ENCODE measurements at places on chromosomes 16 and 17.

DNA sequence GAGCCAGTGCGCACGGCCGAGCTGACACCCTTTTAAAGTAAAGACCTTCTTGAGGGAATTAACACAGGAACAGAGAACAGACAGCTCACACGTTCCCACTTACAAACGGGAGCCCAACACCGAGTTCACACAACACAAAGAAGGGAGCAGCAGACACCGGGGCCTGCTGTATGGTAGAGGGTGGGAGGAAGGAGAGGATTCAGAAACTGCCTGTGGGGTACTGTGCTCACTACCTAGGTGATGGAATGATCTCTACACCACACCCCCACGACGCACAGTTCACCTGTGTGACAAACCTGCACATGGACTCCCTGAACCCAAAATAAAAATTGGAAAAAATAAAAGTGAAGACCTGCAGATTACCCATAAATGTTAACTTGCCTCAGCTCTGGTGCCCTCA lies 32.5 kb downstream of the TMC6 start:
- no peak for DNase-seq

DNA sequence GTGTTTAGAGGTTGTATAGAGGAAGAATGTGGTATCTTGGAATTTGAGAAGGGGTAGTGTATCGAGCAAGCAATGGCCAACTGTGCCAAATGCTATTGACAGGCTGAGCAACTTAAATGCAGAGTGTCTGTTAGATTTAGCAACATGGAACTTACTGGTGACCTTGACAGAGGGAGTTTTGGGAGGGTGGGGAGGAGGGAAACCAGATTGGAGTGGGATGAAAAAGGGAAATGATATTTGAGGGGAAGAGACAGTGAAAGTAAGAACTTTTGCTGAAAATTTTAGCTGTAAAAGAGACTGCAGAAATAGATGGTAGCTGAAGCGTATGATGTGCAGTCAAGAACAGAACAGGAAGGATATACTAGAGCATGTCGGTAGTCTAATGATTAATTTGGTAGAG lies 1.1 kb downstream of the LRRC36 start:
- no peak for DNase-seq

DNA sequence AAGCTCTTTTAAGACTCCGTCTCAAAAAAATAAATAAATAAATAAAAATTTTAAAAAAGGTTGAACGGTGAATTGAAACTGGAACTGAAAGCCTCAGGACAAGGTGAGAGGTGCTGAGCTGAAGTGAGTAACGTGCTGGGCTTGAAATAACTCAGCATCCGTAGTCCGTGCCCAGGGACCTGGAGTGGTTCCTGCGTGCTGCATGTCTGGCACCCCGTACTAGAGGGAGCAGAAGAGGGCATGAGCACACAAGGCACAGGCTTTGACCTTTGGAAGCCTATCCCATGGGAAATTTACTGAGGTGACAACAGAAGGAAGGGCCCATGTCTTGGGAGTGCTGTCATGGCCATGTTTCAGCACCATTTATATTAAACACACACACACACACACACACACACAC lies 4.5 kb upstream of the MEIOB start:
- no peak for DNase-seq

DNA sequence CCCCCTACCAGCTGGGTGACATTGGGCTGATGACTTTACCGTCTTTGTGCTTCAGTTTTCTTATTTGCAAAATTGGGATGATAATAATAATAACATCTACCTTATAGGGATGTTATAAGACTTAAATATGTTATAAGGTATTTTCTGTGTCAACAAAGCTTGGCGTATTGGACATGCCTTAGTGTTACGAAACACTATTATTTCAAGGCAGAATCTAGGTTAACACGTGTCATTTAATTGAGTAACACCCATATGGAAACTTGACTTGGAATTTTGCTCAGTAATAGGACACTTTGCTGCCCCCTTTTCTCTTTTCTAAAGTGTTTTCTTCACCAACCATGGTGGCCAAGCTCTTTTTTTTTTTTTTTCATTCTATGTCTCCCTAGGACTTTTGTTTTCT lies 294.2 kb upstream of the SALL1 start:
- no peak for DNase-seq

- peak; percentile 88 for DNase-seq
These were observed 1.0 kb upstream of the ANKRD40CL start for GRCh38 chr17:50768346-50768761.

- DNase-seq, result peak; percentile 98
These were observed at the start of the genes POLR3K and SNRNP25 for GRCh38 chr16:53346-54236. Gene POLR3K (minus strand): TSS chr16:53608. CDS start chr16:53586, 22 bp downstream. Gene SNRNP25 (plus strand): TSS chr16:53828. CDS start chr16:54017, 189 bp downstream.

DNA sequence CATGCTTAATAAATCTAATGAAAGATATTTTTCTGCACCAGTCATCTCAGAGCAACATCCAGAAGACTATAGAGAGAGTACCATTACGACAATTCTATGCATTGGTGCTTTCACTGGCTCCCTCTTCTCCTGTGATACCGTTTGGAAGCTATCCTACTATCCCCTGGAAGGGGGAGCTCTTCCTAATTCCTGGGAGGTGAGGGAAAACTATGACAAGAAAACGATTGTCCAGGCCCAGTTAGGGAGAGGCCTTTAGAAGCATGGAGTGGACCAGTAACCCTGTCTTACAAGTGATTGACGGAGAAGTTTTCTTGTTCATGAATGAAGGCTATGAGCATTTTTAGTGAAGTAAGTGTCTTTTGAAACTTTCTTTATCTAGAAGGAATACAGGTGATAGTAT lies 150.2 kb downstream of the TANC2 start:
- no peak for DNase-seq

- no peak for DNase-seq
These were observed 557.7 kb upstream of the CDH5 start for GRCh38 chr16:65808790-65809189.

DNA sequence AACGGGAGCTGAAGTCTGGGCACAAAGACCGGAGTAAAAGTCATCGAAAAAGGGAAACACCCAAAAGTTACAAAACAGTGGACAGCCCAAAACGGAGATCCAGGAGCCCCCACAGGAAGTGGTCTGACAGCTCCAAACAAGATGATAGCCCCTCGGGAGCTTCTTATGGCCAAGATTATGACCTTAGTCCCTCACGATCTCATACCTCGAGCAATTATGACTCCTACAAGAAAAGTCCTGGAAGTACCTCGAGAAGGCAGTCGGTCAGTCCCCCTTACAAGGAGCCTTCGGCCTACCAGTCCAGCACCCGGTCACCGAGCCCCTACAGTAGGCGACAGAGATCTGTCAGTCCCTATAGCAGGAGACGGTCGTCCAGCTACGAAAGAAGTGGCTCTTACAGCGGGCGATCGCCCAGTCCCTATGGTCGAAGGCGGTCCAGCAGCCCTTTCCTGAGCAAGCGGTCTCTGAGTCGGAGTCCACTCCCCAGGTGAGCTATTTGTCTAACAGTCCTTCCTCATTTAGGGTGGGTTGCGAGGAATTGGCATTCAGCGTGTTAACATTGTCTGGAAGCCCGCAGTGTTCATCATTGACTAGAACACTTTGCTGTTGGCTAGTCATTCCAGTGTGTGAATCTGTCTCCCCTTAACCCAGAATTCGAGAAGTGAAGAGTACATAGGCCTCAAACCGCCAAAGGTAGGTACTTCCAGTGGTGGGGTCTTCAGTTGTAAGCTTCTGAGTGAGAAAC lies 1.5 kb downstream of the CDK12 start:
- DNase-seq, result peak; percentile 31

DNA sequence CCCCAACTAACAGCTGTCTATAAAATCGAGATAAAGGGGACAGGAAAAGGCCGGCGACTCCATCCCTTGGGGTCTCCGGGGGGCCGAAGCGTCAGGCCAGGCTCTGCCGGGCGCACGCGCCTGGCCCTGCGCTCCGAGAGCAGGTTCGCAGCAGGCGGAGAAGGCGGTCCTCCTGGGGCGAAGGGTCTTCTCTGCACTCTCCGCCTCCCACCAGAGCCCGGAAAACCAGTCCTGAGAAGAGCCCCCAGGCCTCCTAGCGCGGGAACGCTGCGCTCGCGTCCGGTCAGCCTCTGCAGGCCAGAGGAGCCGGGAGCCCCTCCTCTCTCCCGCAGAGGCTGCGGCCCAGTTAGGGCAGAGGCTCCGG lies 5.1 kb downstream of the FOXF1 start:
- DNase-seq, result no peak

GRCh38 chr17:59827721-59828477 lies 64.8 kb downstream of the TUBD1 start:
- DNase-seq, result no peak

GRCh38 chr17:66803474-66803951 lies 31.4 kb upstream of the CACNG5 start:
- no peak for DNase-seq

DNA sequence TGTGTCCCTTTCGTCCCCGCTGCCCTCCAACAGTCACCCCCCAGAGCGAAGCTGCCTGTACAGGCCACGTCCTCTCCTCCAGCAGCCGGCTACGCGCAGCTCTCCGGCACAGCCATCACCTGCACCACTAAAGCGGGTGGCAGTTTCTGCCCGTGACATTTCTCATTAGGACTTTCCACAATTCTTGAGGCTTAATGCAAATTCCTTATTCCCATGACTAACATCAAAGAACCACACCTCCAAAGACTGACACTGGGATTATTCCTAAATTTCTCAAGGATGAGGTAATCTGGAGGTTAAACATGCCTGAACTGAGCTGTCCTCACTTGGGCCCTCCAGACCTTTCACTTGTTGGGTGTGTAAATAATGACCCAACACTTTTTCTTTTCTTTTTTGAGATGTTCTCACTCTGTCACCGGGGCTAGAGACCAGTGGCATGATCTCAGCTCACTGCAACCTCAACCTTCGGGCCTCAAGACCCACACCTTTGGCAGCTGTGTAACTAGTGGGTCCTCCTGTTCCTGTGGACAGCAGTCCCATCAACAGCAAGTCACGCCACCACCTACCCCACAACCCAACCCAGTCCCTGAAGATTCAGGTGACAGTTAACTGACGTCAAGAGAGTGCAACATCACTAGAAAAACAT lies 11.7 kb downstream of the ANKRD11 start:
- no peak for DNase-seq

- no peak for DNase-seq
These were observed 191.4 kb downstream of the ZNF423 start for GRCh38 chr16:49664221-49665215.

DNA sequence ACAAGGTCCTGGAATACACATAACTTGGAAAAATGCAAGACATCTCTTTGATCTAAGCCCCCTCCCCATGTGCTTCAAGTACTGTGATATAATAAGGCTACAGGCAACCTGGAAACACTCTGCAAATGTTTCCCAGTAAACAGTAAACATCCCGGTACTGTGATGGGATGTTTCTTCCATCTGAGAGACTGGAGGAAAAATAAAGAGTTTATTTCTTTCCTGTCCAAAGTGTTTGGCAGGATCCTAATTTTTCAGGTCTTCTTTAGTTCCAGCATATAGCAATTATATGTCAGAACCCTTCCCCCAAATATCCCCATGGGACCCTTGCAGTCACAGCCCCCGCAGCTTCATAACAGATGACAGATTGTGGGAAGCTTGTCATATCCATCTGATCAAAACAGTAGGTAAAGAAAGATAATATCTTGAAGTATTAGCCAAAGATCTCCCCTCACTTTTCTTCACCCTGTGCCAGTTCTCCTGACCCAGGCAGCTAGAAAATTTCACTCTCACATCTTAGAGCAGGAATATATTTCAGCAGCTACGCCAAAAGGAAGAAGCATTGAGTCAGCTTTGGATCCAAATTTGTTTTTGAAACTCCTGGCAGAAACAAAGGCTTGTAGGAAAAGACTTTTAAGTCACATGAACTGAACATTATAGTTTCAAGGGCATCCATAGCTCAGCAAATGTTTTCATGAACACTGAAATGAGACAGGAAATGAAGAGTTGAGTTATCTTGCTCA lies 141.3 kb downstream of the HS3ST3A1 start:
- DNase-seq, result no peak

- no peak for DNase-seq
These were observed 76.7 kb downstream of the RTN4RL1 start for GRCh38 chr17:1948517-1948825.

GRCh38 chr16:17389384-17389783 lies 81.4 kb downstream of the XYLT1 start:
- DNase-seq, result no peak

DNA sequence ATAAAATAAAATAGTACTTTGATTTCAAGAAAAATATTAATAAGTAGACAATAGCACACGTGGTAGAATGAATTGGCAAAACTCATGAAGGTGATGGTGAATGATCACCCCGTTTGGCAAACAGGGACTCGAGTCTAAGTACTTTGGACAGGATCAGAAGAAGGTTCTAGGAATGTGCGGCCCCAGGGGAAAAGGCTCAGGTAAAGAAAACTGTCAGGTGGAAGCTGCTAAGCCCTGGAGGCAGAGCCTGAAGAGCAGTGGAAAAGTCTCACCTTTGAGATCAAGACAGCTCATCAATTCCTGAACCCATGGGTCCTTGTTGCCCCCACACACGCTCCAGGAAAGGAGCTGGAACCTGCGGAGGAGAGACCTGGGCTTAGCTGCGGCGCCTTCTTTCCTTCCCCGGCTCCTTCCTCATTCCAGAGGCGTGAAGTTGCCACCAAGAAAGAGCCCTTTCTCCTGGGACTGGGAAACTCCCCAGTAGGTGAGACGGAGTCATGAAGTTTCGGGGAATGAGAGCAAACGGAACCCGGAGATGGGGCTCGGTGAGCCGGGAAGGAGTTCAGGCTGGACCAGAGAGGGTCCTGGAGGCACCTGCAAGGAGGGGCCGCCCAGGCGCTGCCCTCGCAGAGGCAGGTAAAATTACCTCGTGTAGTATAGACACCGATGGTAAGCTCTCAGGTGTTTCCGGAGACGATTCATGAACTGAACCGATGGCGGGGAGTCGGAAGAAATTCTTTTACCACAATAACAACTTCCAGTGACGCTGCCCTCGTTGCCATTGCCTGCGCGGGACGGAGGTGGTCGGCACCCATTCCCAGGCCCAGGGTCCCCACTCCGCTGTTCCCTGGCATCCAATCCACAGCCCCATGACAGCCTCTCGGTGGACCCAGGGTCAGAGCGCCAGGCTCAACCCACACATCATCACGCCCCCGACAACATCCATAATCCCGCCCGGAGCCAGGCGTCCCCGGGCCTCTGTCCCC lies 1.2 kb upstream of the ZMYND15 start:
- DNase-seq, result peak; percentile 77

DNA sequence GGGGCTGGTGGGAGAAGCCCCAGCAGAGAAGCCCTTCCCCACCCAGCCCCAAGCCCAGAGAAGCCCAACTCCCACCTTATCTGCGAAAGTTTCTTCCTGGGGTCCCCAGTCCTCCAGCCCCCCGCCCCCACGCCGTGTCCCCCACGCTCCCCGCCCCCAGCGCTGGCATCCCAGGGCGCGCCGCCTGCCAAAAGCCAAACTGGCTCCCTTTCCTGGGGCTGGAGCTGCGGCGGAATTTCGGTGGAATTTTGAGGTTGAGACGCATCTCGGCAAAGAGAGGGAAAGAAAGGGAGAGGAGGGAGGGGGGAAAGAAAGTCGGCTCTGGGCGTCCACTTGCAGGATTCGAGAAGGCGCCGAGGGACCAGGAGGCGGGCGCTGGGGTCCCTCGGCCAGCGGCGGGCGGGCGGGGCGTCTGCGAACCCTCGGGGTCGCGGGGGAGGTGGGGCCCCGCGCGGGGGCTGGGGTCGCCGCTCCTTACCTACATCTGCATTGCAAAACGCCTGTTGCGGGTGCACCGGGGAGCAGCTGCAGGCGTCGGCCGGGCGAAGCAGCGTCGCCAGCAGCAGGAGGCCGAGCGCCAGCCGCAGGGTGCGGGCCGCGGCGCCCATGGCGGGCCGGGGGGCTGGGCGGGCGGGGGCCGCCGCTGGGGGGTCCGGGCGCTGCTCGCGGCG lies 571 bp downstream of the TIMP2 start:
- DNase-seq, result no peak

- no peak for DNase-seq
These were observed 63.9 kb downstream of the NXN start for GRCh38 chr17:915538-916201.

GRCh38 chr16:60731329-60732050 lies 1304.7 kb downstream of the CDH8 start:
- DNase-seq, result no peak

Data from upper lobe of left lung (tissue), 6 donors.